ENCODE measurements at places on chromosomes 12 and 14.

GRCh38 chr12:125835852-125836251, 770.6 kb downstream of the AACS start:
- no peak for DNase-seq

- DNase-seq, result no peak
Observed at GRCh38 chr12:47941871-47942613, 21.4 kb upstream of the TMEM106C start.

GRCh38 chr12:14613718-14614117, 46.0 kb upstream of the PLBD1 start:
- DNase-seq, result no peak

GRCh38 chr12:95055057-95055456, 18.4 kb downstream of the NR2C1 start:
- no peak for DNase-seq

DNA sequence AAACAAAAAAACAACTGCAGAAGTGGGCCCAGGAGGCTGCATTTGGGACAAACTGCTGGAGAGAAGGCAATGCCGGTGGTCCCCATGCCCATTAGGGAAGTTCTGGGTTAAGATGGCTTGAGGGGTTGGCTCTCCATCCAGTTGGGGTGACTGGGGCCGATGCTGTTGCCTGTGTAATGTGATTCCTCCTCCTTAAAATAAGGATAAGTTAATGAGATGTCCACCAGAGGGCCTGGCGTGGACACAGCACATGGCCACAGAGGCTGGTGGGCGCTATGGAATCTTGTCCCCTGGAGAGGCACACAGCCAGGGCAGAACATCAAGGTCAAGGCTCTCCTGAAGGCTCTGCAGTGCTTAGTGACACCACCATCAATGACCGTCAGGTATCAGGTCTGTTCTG, 1.0 kb upstream of the TESC start:
- no peak for DNase-seq

- DNase-seq, result peak; percentile 25
Observed at GRCh38 chr12:19529951-19530636, 90.8 kb downstream of the AEBP2 start.

DNA sequence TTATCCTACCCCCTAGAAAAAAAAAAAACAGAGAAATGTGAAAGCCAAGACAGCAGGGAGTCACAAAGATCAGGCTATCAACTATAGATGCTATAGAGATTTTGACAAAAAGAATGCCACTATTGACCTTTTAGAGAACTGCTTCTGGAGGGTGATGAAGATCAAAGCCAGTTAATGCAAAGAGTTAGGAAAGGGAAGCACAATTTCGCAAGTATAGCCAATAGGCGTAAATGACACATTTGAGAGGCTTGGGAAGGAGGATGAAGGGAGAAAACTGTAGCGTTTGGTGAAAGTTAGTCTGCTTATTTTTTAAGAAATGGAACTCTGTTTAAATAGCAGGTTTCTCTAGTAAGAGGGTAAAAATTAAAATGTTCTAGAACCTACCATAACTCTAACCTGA, 190.7 kb downstream of the DUSP6 start:
- DNase-seq, result no peak

GRCh38 chr14:105335735-105336476, 21.4 kb downstream of the PACS2 start:
- DNase-seq, result no peak

- no peak for DNase-seq
Observed at GRCh38 chr12:55633151-55633550, 3.5 kb upstream of the OR10P1 start.

DNA sequence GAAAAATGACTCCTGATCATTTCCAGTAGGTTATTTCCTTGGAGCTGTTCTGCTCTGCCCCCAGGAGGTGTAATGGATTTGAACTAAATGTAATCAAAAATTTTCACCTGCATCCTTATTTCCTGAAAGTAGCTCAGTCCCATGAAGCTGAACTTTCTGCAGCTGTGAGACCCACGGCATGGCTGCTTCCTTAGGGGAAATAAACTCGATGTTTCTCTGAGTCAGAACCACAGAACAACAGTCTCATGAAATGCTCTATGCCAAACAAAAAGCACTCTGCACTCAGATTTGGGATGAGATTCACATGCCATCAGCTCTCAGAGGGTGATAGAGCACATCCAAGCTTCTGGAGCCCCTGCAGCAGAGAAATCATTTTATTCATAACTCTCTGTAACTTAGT, 224.1 kb upstream of the PLEKHG7 start:
- peak; percentile 48 for DNase-seq

DNA sequence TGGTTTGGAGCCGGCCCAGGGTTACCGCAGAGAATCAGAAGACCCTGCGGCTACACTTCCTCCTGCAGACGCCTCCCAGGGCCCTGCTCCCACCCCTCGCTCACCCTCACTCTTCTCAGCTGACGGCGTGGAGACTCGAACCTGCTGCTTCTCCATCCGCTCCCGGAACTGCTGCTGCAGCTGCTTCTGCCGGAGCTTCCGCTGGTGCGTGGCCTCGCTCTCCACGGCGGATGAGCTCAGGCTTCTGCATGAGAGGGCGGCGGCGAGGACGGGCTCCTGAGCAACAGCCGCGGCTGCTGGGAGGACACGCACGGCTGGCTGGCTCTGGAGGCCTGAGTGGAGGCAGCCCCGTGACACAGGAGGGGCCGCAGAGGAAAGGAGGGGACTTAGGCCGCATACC, 33.3 kb downstream of the RAD52 start:
- DNase-seq, result no peak

DNA sequence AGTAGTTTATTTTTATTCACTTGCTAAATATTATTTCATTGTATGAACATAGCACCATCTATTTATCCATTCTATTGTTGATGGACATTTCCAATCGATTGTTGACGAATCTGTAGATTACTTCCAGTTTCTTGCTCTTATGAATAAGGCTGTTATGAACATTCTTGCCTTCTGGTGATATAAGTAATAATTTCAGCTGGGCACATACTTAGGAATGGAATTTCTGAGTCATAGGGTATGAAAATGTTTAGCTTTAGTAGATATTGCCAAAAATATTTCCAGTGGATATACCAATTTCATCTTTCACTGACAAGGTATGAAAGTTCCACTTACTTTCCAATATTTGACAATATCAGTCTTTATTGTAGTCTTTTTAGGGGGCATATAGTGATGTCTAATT, 468.5 kb downstream of the ETNK1 start:
- DNase-seq, result no peak

GRCh38 chr12:13116259-13116658, 12.8 kb upstream of the GSG1 start:
- DNase-seq, result no peak

DNA sequence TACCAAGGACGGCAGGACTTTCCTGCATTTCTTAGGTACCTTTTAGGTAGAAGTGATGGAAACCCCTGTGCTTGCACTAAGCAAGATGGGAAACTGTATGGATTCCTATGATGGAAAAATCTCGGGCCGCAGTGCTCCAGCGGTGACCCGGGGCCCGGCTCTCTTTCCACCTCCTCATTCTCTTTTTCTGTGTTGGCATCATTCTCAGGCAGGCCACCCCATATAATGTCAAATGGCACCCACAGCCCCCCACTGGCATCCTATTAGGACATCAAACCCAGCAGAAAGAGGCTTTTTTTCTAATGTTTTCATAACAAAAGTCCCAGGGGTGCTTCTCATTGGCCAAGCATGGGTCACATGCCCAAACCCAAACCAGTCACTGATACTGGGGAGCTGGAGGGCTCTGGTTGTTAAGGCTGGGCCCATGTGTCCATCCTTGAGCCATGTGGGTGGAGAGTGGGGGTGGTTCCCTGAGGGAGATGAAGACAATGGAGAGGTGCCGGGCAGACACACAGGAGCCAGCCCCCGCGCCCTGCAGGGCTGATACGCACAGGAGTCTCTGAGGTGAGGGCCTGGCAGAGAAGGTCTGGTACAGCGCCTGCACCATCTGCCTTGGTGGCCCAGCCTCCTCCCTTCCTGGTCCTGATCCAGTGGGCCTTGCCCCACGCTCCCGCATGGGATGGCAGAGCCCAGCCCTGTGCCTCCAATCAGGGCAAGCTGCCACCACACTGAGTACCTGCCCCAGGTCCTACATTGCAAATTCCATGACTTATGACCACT, 142.1 kb downstream of the CALM1 start:
- no peak for DNase-seq

- peak; percentile 27 for DNase-seq
Observed at GRCh38 chr12:58408516-58408915, 467.1 kb downstream of the ATP23 start.

GRCh38 chr14:55889124-55889523, 229.1 kb upstream of the PELI2 start:
- DNase-seq, result no peak

- DNase-seq, result no peak
Observed at GRCh38 chr14:105529569-105530284, 3.3 kb downstream of the TMEM121 start.

DNA sequence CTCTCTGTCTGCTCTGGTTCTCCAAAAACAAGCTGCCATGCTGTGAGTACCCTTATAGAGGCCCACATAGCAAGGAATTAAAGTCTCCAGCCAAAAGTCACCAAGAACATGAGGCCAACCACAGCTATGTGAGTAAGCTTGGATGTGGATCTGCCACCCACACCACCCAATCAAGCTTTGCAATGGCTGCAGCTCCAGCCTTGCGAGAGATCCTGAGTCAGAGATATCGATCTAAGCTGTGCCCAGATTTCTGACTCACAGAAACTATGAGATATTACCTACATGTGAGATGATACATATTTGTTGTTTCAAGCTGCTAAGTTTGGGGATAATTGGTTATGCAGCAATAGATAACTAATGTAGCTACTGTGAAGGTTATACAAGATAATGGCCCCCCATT, 15.5 kb upstream of the TMEM233 start:
- DNase-seq, result peak; percentile 49

- no peak for DNase-seq
Observed at GRCh38 chr14:57078054-57078453, 190.7 kb downstream of the EXOC5 start.

DNA sequence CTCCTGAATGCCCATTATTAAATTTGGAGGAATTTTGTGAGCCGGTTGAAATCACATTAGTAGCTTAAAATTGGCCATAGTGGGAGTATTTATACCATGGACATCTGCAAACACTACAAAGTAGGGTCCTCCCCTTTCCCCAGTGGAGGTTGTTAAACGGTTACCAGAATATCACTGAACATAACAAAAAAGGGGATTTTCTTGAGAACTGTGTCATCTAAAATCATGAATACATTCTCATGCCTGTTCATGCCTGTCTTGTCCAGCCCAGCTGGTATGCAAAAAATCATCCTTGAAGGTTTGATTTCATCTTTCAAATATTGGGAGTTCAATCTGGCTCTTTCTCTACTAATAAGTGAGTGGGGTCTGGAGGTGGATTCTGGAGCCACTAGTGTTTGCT, 96.4 kb downstream of the OTOGL start:
- DNase-seq, result no peak

DNA sequence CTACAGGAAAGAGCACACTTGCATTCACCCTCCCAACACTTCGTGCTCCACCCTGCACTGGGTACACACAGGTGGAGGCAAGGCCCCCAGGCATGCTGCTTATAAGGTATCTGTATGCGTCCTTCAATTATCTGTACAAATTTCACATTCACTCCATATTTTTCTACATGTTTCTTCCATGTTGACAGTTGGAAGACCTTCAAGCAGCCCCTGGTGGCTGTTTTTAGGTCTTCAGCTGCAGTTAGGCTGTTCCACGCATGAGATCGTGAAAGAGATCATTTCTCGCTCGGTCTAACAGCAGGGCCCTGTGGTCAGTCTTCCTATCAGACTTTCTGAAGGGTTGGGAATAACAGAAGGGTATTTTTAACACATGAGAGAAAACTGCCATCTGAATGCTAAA, 47.1 kb downstream of the PLXNC1 start:
- no peak for DNase-seq

DNA sequence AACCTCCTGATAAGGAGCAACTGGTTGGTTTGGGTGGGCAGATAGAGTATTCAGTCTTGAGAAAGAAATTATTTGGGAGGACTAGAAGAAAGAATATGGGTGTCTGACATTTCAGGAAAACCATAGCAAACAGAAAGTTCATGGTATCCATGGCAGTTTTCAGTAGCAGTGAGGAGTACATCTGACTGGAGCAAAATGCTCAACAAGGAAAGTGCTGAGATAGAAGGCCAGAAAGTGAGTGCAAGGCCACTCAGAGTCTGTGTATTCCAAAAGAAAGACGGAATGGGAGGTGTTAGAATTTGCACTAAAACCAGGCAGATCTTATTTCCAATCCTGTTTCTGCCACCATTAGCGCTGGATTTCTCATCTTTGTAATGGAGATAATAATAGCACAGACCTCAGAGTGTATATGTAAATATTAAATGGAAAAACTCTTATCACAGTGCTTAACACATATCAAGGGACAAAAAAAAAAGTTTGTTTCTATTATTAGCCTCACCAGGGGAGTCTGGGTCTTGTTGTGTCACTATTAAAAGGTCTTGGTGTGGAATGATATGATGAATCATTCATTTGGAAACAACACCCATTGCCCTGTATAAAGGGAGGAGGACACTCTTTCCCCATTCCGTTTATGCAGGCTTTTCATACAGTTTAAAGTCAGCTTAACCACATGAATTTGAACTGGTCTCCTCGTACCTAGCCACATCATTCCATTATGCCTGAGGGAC, 349.8 kb downstream of the IPO8 start:
- DNase-seq, result peak; percentile 35

DNA sequence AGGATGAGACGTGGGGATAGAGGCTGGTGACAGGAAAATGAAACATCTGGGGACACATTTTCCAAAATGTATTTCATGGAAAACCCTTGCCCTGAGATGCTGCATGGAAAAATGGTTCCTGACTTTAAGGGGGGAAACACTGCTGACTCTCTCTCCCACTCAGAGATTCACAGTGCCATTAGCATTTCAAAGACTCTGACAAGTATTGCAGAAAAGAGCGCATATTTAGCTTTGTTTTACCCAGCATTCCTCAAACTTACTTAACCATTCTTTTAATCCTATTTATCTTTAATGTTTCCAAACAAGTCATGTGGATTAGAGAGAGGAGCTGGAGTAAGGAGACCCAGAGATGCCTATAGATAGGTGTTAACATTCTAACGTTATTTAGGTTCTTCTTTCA, 141.8 kb upstream of the DYRK2 start:
- no peak for DNase-seq

DNA sequence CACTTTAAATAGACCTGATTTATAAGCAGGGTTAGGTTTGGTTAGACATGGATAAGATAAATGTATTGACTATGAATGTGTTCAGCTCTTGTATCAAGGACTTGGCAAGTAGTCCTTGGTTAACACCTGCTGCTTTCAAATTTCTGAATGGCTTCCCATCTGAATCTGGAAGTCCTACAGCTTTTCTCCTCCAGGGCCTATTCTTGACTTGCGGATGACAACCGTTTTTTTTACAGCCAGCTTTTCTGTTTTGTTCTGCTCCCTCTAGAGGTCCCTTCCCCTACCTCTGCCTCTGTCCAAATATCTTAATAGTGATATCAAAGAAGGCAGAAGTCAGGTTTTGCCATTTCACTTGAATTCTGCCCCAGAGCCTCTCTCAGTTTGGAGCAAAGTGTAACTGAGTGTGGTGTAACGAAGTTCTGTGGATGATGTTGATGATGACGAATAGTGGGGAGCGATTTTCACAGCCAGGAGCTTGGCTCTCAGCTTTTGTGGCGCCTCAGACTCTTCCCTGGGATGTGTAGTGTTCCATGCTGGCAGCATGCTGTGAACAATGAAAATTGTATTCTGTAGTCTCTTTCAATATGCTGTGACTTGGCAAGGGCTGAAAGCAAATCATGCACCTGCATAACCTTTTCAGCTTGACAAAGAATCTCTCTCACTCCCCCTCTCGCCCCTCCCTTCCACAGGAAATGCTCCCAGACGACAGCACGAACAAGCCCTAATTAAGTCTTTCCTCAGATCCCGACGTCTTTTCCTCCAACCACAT, 5.0 kb upstream of the SLC4A8 start:
- DNase-seq, result peak; percentile 10
